ENCODE measurements at places on chromosomes 12 and 14. TPM values are rescaled to one million over a fixed set of nuclear protein-coding genes. Genes with fewer than 3 reads are reported as not detected.

C12orf54 gene
- total RNA-seq: not detected

ADCY4 gene
- 1.5 TPM for total RNA-seq

CRY1 gene
- total RNA-seq: 28.2 TPM

DNA sequence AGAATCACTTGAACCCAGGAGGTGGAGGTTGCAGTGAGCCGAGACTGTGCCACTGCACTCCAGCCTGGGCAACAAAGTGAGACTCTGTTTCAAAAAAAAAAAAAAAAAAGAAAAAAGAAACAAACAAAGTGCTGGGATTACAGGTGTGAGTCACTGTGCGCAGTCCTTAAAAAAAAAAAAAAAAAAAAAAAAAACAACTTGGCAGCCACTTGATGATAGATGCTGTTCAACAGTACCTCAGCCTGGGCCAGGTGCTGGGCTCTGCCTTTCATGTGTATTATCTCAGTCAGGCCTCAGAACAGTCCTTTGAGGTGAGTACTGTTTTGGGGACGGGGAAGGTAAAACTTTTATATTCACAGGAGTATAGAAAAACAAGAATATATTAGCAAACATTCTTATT lies 9.6 kb downstream of the ACADS start:
- H3K4me1 ChIP-seq: no peaks in the 10 kb centered on the region
- DNase-seq: no peak
- H3K36me3 ChIP-seq: no peaks in the 10 kb centered on the region
- H3K4me3 ChIP-seq: no peak overlapping the region
- no peak overlapping the region for H3K27ac ChIP-seq

GRCh38 chr12:66014818-66015217 lies 115.7 kb downstream of the LLPH start:
- no peak for DNase-seq
- no peak overlapping the region for H3K27ac ChIP-seq
- no peaks in the 10 kb centered on the region for H3K27me3 ChIP-seq
- no peaks in the 10 kb centered on the region for H3K4me1 ChIP-seq
- no peaks in the 10 kb centered on the region for H3K36me3 ChIP-seq
- no peak overlapping the region for H3K4me3 ChIP-seq

- no peaks in the 10 kb centered on the region for H3K36me3 ChIP-seq
- no peaks in the 10 kb centered on the region for H3K4me1 ChIP-seq
- H3K27ac ChIP-seq: no peak overlapping the region
- no peak overlapping the region for H3K4me3 ChIP-seq
These were observed 5.7 kb downstream of the OR10A7 start for GRCh38 chr12:55226523-55226922.
